T-cell (primary cell): ENCODE measurements at places on chromosomes 3 and 15. TPM values are rescaled to one million over a fixed set of nuclear protein-coding genes. Genes with fewer than 3 reads are reported as not detected.

The OSBPL10 gene
- total RNA-seq: 3.8 TPM

The GOLGA6L7 gene
- not detected for total RNA-seq

The TERC gene
- total RNA-seq: 10.3 TPM

The CHRNA7 gene
- total RNA-seq: not detected

The TMC3 gene
- not detected for total RNA-seq

The SELENOS gene
- 37.9 TPM for total RNA-seq

The SSUH2 gene
- not detected for total RNA-seq

The ETFA gene
- 53.9 TPM for total RNA-seq

The TIGIT gene
- total RNA-seq: 39.9 TPM

The AGBL1 gene
- total RNA-seq: not detected

The KCNMB3 gene
- total RNA-seq: 1.1 TPM

The STAC gene
- total RNA-seq: 0.10 TPM
